Activated T-helper 1 cell treated with anti-CD3 and anti-CD28 coated beads, Interleukin-12 subunit alpha, Interleukin-12 subunit beta, Interleukin-2, Interleukin-4 antibody, amounts not matched to agents 30 ng/mL and 10 ng/mL and 1 ng/mL, durations not matched to agents 14 hours and 24 hours and 36 hours (primary cell): ENCODE measurements at places on chromosomes 12 and 14. TPM values are rescaled to one million over a fixed set of nuclear protein-coding genes. Genes with fewer than 3 reads are reported as not detected.

DNA sequence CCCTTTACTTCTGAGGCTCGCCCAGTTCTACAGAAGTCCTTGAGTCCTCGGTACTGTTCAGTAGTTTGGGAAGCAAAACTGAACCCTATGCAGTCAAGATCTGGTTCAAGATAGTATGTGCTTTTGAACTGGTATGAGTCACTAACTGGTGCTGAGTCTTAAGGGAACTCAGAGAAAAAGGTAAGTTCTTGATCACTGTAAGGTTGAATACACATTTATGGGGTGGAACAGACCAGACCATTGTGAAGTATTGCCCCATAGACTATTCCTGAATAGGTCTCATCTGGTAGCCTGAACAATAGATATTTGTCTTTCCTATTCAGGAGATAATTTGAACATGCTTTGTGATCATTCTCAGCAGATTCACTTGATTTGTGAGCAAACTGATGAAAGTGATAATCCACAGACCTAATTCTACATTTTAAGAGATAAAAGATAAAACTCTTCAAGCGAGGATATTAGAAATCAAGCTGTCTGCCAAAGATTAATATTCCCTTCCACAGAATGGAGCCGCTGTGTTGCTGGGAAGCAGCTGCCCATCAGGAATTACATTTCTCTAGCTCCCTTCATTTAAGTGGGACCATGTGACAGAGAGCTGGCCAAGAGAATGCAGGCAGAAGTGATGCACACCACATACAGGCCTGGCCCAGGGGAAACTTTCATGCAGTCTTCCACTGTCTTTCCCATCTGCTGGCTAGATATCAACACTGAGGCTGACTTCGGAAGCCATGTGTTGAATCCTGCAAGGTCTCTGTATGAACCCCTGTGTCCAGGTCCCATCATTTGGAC, 369.8 kb upstream of the GARIN6 start:
- DNase-seq: no peak
- no peak overlapping the region for H3K4me3 ChIP-seq
- H3K27me3 ChIP-seq: no peaks in the 10 kb centered on the region
- no peak overlapping the region for H3K27ac ChIP-seq
- no peaks in the 10 kb centered on the region for H3K4me1 ChIP-seq
- H3K36me3 ChIP-seq: no peaks in the 10 kb centered on the region

DNA sequence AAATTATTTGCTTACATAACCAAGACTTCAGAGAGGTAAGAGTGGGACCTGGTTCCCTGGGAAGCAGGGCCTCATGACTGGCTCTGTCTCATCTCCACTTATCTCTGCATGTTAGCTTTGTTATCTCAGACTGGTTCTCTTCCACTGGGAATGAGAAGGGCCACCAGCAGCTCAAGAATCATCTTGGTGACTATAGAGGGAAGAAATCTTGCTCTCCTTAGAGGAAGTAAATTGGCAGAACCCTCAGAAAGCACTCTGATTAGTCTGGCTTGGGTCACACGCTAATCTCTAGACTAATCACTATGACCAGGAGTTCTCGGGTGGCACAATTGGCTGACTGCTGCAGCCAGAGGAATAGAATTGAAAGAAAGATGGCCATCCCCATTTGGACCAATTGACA, 110.8 kb upstream of the KRAS start:
- no peak for DNase-seq
- H3K4me3 ChIP-seq: no peak overlapping the region
- H3K27ac ChIP-seq: no peak overlapping the region
- peaks cover 2% of the 10 kb centered on the region for H3K36me3 ChIP-seq

The CISTR gene
- total RNA-seq: not detected in 2 replicates

The CLEC9A gene
- not detected in 2 replicates for total RNA-seq

DNA sequence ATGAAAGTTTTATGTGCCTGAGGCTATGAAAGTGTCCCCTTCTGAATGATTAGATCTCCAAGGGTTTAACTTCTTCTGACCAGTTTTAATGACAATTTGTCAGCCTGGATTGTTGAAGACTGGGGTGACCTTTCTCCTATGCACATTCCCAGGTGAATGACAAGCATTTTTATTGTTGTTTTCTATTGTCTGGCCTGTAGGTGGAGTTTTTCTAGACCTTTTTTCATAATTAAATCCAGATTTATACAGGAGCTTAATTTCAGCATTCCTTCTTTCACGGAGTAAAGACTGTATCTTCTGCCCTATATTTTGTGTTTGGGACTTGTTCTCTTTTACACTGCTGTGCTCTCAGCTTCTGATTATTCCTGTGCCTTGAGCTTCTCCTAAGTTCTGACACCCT, 125.0 kb upstream of the FAR2 start:
- DNase-seq: no peak
- H3K27me3 ChIP-seq: peaks cover 2% of the 10 kb centered on the region
- H3K4me3 ChIP-seq: no peak overlapping the region
- H3K36me3 ChIP-seq: no peaks in the 10 kb centered on the region
- H3K27ac ChIP-seq: no peak overlapping the region

DNA sequence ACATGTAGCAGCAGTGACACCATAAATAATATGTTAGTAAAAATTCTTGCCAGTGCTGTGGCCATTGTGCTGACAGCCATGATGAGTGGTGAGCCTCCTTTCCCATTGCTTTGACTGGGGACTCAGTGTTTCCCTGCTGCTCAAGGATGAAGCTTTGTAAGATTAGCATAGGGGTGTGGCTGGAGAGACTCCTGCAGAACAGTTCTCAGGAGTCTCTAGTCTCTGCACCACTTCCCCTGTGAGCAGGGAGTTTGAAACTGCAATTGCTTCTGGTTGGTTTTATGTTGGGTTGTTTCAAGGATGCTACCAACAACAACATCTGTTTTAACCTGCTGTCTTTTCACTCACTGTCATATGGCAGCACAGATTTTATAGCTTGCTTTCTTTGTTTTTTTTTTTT, 41.4 kb downstream of the ZC3H14 start:
- H3K4me3 ChIP-seq: no peak overlapping the region
- peaks cover 27% of the 10 kb centered on the region for H3K4me1 ChIP-seq
- peaks cover 49% of the 10 kb centered on the region for H3K36me3 ChIP-seq
- no peak for DNase-seq

GRCh38 chr12:58656254-58657009, 263.9 kb downstream of the LRIG3 start:
- no peaks in the 10 kb centered on the region for H3K4me1 ChIP-seq
- H3K27ac ChIP-seq: no peak overlapping the region
- DNase-seq: no peak
- no peaks in the 10 kb centered on the region for H3K36me3 ChIP-seq
- H3K4me3 ChIP-seq: no peak overlapping the region

DNA sequence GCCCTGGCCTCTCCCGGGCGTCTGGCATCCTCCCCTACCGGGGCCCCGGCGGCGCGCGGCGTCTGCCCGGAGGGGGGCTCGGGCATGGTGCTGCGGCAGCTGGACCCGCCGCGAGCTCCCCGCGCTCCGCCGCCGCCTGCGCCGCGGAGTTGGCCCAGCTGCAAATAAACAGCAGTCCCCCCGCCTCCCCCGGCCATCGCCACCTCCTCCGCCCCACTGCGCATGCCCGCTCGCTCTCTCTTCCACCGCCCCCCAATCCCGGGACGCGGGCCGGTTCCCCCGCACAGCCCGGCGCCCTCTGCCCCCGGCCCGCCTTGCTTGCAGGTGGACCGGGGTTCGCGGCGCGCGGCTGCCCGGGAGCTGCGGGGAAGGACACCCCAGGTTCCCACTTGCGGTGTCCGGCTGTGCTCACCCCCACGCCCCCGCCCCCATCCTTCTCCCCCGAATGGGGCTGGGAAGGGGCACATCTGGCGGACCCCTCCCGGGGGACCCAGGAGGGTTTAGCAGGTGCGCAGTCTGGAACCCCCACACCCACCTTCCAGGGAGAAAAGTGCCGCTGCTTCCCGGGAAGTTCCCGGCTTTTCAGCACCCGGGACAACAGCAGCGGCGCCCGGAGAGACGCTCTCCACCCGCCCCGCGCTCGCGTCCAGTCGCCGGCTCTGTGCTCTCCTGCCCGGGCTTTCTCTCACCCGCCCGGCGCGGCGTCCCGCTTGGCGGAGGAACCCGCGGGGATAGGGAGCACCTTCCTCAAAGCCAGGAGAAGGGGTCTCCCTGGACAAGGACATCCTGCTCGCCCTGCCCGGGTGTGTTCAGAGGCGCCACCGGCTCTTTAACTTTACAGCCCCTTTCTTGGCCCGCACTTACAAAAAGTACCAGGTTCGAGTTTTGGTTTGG, at the start of gene TMTC1:
TMTC1 (minus strand) TSS at position 170 of the 894 bp plus-strand sequence. CDS start 191 bp downstream, outside the sequence.
- peaks cover 38% of the 10 kb centered on the region for H3K27me3 ChIP-seq
- H3K4me1 ChIP-seq: peaks cover 12% of the 10 kb centered on the region
- DNase-seq: no peak
- peak within 1 kb of the TSS; percentile 58 for H3K4me3 ChIP-seq
- H3K27ac ChIP-seq: peak within 1 kb of the TSS; percentile 23

The CCDC177 gene
- 0.08 TPM in 1 of 2 replicates, not detected in the other for total RNA-seq

GRCh38 chr12:82959821-82960220, 273.1 kb downstream of the TMTC2 start:
- H3K27ac ChIP-seq: no peak overlapping the region
- H3K4me1 ChIP-seq: no peaks in the 10 kb centered on the region
- no peaks in the 10 kb centered on the region for H3K36me3 ChIP-seq
- DNase-seq: no peak
- H3K27me3 ChIP-seq: no peaks in the 10 kb centered on the region
- no peak overlapping the region for H3K4me3 ChIP-seq

GRCh38 chr14:93319494-93319893, 13.3 kb downstream of the BTBD7 start:
- no peak overlapping the region for H3K4me3 ChIP-seq
- H3K27ac ChIP-seq: no peak overlapping the region
- no peaks in the 10 kb centered on the region for H3K27me3 ChIP-seq
- H3K4me1 ChIP-seq: peaks cover 15% of the 10 kb centered on the region

The STAB2 gene
- not detected in 2 replicates for total RNA-seq

DNA sequence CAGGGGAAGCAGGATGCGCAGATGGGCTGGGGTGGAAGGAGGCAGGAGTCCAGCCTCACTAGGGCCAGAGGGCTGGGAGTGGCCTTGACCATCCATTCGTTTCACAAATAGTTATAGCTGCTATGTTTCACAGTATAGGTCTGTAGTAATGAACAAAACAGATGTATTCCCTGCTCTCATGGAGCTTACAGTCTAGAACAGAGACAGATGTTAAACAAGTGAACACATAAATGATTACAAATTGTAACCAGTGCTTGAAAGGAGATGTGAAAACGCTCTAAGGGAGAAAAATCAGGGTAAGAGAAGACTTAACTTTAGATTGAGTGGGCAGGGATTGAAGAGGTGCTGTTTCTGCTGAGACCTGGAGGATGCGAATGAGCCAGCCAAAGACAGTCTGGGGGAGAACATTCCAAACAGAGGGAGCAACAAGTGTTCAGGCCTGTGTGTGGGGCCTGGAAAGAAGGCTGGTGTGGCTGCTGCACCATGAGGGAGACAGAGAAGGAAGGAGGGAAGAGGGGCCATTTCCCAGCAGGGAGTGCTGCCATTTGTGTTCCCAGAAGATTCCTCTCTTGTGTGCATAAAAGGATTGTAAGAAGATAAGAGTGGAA, 14.6 kb downstream of the CFAP251 start:
- H3K27me3 ChIP-seq: no peaks in the 10 kb centered on the region
- DNase-seq: no peak
- H3K4me3 ChIP-seq: no peak overlapping the region
- H3K27ac ChIP-seq: no peak overlapping the region

The RIPK3 gene
- 14.3 and 14.5 TPM in 2 replicates for total RNA-seq

DNA sequence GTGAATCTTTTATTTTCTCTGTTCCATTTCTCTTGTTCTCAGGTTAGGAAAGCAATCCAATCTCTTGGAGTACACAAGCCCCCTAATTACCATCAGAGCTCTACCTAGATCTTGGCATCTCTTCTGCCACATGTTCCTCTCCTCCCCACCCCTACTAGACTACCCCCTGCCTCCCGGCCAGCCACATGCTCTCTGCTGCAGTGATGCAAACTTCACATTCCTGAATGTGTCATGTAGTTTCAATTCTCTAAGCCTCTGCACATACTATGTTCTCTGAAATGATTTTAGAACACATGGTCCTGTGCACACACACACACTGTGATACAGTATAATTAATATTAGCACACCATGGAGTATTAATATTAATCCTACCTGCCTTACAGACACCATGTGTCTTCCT, 104.6 kb downstream of the EFCAB11 start:
- no peak overlapping the region for H3K27ac ChIP-seq
- no peaks in the 10 kb centered on the region for H3K4me1 ChIP-seq
- H3K36me3 ChIP-seq: no peaks in the 10 kb centered on the region
- peaks cover 11% of the 10 kb centered on the region for H3K27me3 ChIP-seq
- H3K4me3 ChIP-seq: no peak overlapping the region

DNA sequence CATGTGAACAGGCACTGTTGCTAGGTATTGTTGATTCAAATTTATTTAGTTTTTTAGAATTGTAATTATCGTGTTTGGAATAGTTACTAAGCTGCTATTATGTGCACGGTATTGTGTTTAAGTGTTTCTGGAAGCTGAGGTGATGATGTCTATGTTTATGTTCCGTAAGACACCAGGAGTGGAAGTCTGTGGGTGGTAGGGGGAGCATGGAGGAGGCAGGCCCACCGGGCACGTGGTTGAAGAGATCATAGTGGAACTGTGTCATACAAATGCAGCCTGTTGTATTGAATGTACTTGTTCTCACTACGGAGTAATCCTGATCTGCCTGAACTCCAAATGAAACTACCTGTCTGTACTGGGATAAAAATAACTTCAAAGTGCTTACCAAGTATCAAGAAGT, 36.1 kb upstream of the STXBP6 start:
- peaks cover 3% of the 10 kb centered on the region for H3K27me3 ChIP-seq
- DNase-seq: no peak
- H3K36me3 ChIP-seq: no peaks in the 10 kb centered on the region
- no peak overlapping the region for H3K27ac ChIP-seq
- H3K4me3 ChIP-seq: no peak overlapping the region

DNA sequence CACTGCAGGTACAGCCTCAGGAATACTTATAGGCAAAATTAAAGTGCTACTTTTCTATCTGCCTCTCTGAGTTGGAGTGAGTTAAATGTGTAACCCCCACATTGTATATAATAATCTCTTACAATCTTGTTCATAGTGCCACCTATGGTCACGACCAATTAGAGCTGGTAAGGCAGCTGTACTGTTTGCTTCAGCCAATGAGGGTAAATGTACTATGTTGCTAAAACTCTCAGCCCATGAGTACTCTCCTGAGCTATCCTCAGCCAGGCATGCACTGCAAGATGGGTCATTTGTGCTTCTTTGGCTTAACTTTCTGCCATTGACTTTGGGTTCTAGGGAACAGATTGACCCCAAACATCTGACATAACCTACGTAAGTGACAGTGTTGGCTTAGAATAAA, 15.0 kb upstream of the MDM2 start:
- H3K4me1 ChIP-seq: no peaks in the 10 kb centered on the region
- no peak overlapping the region for H3K4me3 ChIP-seq
- no peaks in the 10 kb centered on the region for H3K27me3 ChIP-seq
- no peak overlapping the region for H3K27ac ChIP-seq
- no peaks in the 10 kb centered on the region for H3K36me3 ChIP-seq

DNA sequence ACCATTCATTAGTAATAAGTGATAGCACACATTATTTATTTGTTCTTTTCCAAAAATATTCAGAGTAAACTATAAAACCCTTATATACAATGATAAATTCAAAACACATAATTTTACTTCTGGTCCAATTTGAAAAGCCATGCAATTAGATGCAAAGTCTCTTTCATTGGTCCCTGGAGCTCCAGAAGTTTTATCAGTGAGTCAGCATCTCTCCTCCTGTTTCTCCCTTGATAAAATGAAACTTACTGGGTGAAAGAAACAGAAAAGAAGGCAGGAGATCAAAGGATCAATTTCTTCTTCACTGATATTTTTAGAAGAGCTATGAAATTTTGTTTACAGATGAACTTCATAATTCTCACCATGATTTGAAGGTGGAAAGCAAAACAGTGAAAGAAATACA, 47.5 kb downstream of the IFNG start:
- H3K27me3 ChIP-seq: no peaks in the 10 kb centered on the region
- DNase-seq: no peak
- no peak overlapping the region for H3K27ac ChIP-seq
- H3K36me3 ChIP-seq: peaks cover 19% of the 10 kb centered on the region
